Umbilical cord (tissue), 2 donors: ENCODE measurements at places on chromosomes 16 and 17.

GRCh38 chr17:16463358-16464302 is 28.4 kb downstream of the LRRC75A start:
- peak; percentile 88 for DNase-seq

DNA sequence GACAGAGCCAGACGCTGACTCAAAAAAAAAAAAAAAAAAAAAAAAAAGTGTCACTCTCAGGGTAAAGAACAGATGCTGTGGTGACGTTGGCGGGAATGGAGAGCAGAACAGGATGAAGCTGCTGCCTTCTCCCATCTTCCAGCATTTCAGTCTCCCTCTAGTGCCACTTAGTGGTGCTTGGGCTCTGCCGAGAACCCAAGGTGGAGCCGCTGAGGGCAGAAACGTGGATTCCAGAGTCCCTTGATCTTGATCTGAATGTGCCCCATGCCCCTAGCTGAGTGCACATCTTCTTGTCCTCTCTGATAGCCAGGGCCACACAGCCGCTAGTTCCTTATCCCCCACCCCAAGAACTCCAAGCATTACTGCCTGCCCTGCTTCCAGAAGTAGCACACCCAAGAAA is 43.2 kb upstream of the FA2H start:
- DNase-seq: no peak

- DNase-seq: no peak
Measured at GRCh38 chr16:80570106-80570478, 29.3 kb downstream of the DYNLRB2 start.

DNA sequence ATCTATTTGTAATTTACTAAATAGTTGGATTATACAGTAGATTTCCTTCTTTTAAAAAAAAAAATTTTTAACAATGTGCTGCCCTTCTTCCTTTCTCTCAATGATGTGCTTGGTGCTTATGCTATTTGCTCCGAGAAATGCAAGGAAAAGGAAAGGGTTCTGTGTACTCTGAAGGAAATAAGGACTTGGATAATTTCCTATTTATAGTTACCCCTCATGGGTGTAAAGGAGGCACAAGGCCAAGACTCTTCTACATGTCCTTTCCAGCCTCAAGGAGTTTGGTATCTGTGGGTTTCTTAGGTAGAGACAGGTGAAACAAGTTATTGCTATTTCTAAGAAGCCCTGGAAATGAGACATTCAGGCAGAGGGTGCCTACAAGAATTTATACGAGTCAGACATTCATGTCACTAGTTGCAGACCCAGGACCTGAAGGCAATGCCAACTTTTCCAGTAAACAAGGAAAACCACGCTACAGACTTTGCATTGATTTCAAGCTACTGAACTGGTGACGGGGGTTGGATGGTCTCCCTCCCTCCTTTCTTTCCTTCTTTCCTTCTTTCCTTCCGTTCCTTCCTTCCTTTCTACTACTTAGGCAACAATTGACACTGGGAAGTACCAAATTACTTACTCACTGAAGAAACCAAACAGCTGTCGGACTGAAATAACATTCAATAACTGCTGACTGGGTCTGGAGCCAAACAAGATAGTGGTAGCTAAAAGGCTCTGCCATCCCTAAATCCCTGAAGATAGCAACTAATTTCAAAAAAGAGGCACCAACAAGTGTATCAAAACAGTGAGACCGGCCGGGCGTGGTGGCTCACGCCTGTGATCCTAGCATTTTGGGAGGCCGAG is 33.8 kb upstream of the GHDC start:
- DNase-seq: peak; percentile 19

DNA sequence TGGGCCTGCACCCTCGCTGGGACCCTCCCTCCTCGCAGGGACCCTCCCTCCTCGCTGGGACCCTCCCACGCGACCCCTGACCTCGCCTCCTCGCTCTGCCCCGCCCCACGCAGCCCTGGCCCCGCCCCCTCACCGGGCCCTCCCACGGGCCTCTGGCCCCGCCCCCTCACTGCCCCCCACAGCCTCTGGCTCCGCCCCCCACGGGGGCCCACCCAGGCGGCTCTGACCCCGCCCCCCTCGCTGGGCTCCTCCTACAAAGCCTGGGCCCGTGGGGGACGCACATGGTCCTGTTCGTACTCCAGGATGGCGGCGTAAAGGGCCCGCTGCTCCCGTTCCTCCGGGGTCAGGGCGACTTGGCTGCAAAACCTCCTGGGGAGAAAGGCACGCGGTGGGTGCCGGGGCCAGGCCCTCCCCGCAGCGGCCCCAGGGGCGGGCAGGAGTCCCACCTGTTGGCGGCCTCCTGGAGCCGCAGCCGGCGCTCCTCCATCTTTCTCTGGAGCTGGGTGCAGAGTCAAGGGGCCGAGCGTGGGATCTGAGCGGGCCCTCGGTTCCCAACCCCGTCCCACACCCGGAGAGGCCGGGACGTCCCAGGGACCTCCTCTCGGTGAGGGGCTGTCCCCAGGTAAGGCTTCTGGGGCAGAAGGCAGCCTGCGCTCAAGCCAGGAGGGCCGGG is 9.0 kb downstream of the VPS9D1 start:
- no peak for DNase-seq

- DNase-seq: peak; percentile 61
Measured at GRCh38 chr17:79836972-79837887, 2.0 kb downstream of the CBX4 start.

GRCh38 chr17:27635275-27635823 is 4.4 kb downstream of the LGALS9 start:
- DNase-seq: peak; percentile 36

DNA sequence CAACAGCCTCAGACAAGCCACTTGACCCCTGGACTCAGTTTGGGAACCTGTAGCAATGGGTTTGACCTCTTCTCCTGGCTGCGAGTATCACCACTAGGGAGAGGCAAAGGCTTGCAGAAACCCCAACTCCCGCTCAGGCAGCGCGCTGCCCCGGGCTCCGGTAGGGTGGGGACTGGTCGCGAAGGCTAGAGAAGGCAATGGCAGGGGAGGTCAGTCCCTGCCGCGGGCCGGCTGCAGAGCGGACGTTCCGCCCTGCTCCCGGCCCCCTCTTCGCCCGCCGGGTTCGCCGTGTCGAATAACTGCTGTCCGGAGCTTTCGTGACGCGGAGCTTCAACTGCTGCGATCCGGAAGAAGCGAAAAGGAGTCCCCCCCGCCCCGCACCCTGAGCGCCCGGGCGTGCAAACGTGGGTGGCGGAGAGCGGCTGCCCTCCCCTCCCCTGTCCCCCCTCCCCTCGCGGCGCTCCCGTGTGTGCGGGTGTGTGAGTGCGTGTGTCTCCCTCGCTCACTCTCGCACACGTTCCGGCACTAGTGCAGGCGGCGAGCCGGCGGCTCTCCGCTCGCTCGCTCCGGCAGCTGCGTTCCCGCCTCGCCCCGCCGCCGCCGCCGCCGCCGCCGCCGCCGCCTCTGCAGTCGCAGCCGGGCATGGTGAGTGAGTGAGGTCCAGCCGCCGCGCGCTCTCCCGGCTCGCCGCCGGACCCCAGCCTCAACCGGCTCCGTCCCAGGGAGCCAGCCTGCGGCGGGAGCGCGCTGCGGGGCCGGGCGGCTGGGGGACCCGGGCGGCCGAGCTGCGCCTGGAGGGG is 772 bp upstream of the SHISA6 start:
- peak; percentile 32 for DNase-seq

- DNase-seq: no peak
Measured at GRCh38 chr16:6558126-6558525, 774.5 kb upstream of the RBFOX1 start.

- no peak for DNase-seq
Measured at GRCh38 chr16:83470416-83470815, 337.4 kb upstream of the HSBP1 start.

DNA sequence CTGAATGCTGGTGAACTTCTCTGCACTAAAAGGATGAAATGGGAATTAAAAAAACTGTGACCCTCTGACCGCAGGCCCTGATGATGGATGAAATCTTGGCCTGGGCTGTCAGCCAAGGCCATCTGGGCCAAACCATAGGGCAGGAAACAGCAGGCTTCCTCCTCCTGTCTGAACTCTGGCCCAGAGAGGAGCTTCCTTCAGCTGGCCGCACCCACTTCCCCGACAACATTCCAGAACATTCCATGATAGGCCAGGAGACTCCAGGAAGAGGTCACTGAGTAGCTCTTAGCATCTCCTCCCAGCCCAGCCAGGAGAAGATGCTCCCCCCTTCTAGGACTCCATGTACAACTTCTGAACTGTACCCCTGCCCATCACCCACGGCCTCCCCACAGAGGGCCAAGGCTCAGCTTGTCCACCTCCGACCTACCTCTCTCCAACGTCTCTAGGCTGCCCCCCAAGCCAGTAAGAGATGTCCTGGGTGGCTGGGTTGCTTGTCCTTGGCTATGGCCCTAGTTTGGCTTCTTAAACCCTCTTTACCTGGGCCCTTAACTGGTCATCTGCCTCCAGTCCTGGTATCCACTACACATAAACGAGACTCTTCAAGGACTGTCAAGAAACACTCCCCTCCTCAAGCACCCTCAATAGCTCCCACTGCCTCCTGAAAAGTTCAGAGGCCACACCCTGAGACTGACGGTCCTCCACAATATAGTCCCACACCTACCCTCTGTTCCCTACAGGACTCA is 1.7 kb downstream of the RPH3AL start:
- peak; percentile 94 for DNase-seq

GRCh38 chr17:47120521-47121095 is 68.5 kb downstream of the CDC27 start:
- no peak for DNase-seq

DNA sequence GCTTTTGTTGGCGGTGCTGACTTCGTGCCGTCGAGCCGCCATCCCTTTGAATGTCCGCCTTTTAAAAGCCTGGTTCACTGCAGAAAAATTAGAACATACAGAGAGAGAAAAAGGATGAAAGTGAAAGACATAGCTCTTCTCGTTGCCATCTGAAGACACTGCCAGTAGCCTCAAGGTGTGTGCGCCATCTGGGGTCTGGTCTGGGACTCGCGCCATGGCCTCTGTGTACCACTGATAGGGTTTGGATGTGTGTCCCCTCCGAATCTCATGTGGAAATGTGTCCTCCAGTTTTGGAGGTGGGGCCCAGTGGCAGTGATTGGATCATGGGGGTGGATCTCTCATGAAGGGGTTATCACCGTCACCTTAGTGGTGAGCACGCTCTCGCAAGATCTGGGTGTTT is 15.5 kb downstream of the GSE1 start:
- DNase-seq: no peak

- no peak for DNase-seq
Measured at GRCh38 chr17:37261286-37261685, 114.5 kb upstream of the C17orf78 start.

GRCh38 chr17:46727572-46728348 is 90.7 kb downstream of the WNT3 start:
- DNase-seq: no peak

DNA sequence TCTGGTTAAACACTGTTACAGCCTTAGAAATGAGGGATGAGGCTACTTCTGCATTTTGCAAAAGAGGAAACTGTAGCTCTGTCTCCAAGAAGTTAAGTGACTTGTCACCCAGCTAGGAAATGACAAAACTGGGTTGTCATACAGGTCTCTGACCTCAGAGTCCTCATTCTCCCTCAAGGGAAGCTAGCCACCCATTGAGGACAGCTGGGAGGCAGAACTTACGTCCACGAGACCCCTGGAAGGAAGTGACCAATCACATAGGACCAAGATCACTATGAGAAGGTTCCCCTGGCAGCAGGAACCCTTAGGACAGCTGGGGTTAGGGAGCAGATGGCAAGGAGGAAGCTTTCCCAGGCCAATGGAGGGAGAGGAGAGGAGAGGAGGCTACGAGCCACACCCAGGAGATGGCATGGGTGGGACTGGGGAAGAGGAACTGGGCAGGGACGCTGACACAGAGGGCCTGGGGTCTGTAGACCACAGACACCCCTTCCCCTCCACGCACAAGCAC is 11.2 kb downstream of the METTL22 start:
- peak; percentile 34 for DNase-seq

- DNase-seq: peak; percentile 77
Measured at GRCh38 chr17:7634384-7634783, 4.4 kb downstream of the SHBG start.

GRCh38 chr17:50518384-50519023 is 10.3 kb downstream of the MYCBPAP start:
- DNase-seq: no peak

DNA sequence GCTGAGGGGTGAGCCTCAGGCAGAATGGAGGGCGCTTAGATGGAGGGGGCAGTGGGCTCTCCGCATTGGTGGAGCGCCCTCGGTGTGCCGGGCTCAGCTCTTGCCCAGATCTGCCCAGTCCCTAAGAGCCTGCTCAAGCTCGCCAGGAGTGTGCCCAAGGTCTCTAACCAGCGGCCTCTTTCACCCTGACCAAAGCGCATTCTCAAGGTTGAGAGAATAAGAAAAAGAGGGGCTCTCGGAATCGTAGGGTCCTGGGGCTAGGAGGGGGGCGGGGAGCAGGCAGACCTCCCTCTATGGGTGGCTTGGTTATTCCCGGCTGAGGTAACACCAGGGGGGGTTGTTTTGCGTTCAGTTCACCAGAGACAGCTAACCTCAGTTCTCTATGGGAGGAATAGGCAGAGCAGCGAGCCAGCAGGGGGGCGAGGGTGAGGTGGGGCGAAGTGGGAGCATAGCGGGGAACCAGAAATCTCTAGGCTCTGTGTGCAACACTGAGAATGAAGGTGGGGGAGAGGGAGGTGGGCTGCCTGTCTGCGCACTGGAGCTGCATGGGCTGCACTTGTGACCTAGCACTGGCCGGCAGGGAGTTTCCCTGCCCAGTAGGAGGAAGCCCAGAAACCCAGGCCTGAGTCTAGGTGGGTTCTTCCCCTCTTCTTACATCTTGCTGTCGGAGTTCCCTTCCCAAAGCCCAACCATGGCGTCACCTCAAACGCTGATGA is 3.0 kb downstream of the TMEM132E start:
- DNase-seq: no peak
